ENCODE measurements at places on chromosomes 3 and 15.

DNA sequence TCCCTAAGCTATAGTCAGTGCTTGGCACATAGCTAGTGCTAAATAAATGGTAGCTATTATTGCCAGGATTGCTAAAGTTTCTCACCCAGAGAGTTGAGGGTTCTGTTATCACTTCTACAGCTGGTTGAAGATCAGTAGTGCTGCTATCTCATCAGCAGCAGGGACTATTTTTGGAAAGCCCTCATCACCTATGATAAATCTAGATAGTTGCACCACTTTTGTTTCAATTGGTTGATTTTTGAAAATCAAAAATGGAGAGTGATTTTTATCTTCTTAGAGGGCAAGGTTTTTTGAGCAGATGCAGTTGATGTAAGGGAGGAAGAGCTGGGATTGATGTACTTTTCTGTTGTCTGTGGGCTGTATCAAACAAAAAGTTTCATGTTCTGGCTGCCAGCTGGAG is 101.6 kb downstream of the ST6GAL1 start:
- DNase-seq, result no peak

DNA sequence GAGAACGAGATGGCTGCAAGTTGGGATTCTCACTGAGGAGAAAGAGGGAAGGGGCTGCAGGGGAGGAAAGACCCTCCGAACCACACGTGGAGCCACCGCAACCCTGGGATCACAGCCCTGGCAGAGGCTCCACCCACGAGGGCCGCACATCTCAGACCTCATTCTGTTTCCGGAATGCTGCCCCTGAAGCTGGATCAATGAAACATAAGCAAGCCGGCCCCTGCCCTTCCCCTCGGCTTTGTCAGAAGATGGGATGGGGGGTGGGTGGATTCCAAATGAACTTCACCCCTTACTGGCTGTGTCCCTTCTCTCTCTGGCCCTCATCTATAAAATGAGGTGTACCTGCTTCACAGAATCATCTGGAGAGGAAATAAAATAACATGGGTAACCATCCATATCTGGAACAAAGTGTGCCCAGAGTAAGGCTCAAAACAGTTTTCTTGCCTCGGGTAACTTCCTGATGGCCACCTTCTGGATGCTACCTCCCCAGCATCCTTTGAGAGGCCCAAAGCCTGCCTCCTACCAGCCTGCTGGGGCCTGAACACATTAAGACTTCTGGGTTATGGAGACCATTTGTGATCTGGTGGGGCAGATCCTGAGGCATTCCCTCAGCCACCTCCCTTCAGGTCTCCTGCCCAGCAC is 4.6 kb upstream of the CCDC9B start:
- DNase-seq, result no peak

- no peak for DNase-seq
These were observed 550.6 kb upstream of the MDFIC2 start for GRCh38 chr3:70863049-70863448.

GRCh38 chr15:87508086-87508485 is 748.5 kb downstream of the NTRK3 start:
- DNase-seq, result no peak

DNA sequence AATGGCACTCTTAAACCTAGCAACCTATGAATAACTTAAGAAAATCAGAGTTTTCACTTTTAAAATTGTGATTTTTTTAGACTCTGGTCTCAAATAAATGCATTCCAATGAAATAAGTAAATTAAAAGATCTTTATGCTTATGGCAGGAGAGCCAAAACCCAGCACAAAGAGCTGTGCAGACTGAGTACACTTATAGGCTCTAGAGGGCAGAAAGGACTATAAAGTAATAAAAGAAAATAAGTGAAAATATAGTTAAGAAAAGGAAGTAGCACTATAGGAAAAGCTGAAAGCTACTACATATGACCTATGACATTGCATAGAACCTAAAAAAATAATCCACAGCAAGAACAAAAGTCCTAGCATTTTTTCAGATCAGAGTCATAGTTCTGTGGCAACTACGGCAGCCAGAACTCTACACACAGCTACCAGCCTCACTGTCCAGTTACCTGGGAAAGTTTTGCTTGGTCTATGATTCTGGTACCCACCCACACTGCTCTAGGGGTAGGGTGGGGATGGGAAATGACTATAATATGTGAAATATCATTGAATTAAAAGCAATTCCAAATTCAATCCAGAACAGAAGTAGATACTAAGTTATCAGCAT is 30.5 kb downstream of the CLASP2 start:
- DNase-seq, result no peak

DNA sequence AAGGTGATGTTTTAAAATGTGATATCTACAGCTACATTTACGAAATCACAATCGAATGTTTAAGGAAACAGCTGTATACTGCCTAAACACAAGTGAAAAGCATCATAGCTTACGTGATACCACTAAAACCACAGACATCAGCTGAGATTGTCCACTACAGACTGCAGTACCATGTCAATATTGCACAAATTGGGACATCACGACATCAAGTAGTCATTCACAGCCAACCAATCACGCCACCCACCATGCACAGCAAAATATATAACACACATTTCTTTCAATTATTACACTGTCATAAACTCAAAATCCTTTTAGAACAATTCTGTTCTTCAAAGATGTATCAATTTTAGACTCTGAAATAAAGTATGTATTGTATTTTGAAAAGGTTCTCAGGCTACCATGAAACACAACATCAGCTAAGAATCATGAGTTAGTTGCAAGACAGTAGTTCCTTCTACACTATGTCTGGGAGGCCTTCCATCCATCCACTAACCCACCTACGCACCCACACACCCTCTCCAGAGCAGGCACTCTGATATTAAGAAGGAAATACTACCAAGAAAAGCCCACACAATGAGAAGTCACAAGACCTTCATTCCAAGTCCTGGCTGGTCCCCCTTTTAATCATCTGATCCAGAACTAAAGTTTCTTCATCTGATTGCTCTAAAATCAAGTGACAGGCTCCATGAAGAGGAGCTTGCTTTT is 3.1 kb downstream of the DMXL2 start:
- DNase-seq, result peak; percentile 9

DNA sequence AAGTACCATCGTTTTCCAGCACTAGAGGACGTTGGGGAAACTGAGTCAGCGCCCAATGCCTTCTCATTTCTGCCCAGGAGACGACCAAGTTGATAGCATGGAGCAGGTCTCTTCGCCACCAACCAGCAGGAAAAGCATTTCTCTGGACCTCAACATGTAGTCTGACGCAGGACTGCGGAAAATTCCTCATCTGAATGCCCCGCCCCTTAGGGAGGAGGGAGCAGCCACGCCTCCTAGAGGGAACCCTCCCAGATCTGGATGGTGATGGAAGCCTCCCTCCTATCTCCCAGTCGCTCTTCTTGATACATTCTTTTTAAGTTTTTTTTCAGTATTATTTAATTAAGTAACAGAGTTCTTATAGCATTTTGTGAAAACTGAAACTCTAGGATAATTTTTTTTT is 17.4 kb upstream of the MINDY4B start:
- no peak for DNase-seq

- DNase-seq, result peak; percentile 80
These were observed 130.6 kb upstream of the FHIT start for GRCh38 chr3:61381745-61382392.

- DNase-seq, result peak; percentile 65
These were observed 116.7 kb downstream of the STAC start for GRCh38 chr3:36496684-36497633.

- DNase-seq, result no peak
These were observed 847.7 kb downstream of the EPHA3 start for GRCh38 chr3:89955156-89955555.

DNA sequence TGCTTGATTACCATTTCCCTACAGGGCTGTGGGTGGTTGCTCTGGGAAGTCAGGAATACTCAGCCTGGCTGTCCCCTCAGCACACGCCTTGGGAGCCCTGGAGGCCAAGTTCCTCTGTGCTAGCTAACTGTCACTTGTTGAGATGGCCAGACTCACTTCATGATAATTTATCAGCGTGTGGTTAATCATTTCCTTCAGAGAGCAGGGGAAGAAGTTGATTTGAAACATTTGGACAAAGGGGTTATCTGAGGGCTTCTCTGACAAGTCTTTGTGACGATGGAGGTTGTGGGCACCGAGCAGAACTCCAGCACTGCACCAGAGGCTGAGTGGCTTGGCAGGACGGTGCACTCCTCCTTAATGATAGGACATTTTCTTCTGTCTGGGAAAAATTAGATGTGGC is 61.9 kb downstream of the WHAMM start:
- peak; percentile 87 for DNase-seq

- DNase-seq, result no peak
These were observed 34.2 kb downstream of the ALS2CL start for GRCh38 chr3:46659285-46659684.

DNA sequence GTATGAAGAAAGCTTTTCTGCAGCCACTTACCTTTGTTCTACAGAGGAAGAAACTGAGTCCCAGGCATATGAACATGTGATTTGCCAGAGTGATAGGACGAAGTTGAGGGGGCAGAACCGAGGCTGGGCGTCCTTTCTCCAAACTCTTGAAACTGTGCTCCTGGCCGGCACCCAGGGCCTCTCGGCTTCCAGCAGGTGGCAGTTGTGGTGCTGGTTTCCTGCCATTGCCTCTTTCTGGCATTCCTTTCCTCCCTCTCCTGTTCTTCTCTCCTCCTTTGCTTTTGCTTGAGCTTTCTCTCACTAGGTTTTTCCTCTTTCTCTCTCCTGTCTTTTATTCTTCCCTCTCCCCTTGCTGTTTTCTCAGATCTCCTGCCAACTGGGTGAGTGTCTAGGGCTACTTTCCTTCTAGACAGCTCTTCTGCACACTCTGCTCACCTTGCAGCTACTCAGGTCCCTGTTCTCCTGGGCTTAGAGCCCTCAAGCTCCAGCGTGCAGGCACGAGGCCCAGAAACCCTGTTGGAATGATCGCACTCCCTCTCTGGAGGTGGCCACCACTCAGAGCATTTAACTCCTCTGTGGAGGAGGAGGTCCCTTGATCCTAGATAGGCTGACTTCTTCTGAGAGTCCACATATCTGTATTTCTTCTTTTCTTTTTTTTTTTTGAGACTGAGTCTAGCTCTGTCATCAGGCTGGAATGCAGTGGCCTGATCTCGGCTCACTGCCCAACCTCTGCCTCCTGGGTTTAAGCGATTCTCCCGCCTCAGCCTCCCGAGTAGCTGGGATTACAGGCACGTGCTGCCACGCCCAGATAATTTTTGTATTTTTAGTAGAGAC is 26.2 kb downstream of the TRAK1 start:
- peak; percentile 62 for DNase-seq

GRCh38 chr3:138300647-138301046 is 29.0 kb downstream of the NME9 start:
- no peak for DNase-seq

DNA sequence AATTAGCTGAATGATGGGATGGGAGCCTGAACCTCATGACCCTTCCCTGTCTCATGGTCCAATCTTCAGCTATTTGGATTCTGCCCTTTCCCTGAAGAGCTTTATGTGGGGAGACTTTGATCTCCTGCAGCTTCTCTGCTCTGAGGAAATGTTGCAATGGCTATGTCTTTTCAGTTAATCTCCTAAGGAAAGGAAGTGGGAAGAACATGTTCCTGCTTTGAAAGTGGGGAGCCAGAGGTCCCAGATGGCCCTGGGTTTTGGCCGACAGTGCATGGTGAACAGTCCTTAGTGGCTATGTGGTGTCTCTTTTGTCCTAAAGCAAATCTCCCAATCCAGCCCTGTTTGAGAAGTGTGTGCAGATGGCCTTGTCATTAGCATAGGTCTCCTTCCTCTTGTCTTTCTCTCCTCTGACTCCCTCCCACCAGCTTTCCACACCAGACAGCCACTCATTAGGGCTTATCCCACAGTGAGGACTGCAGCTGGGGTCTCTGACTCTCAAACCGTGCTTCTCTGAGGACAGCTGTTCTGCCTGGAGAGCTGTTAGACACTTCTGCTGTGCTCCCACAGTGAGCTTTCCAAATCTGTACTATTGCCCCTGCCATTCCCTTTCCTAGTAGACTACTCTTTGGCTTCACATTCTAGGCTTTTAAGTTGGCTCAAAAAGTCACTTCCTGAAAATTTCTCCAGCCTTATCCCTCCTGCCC is 365.8 kb upstream of the UMPS start:
- DNase-seq, result no peak

- DNase-seq, result peak; percentile 52
These were observed 6.3 kb downstream of the EFCAB12 start for GRCh38 chr3:129421988-129422745.

DNA sequence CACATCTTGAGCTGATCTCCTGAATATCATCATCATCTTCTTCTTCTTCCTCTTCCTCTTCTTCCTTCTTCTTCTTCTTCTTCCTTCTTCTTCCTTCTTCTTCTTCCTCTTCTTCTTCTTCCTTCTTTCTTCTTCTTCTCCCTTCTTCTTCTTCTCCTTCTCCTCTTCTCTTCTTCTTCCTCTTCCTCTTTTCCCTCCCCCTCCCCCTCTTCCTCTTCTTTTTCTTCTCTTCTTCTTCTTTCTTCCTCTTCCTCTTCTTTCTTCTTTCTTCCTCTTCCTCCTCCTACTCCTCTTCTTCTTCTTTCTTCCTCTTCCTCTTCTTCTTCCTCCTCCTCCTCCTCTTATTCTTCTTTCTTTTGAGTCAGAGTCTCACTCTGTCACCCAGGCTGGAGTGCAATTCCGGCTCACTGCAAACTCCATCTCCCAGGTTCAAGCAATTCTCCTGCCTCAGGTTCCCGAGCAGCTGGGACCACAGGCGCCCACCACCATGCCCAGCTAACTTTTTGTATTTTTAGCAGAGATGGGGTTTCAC is 197.9 kb upstream of the NANOGP8 start:
- no peak for DNase-seq

DNA sequence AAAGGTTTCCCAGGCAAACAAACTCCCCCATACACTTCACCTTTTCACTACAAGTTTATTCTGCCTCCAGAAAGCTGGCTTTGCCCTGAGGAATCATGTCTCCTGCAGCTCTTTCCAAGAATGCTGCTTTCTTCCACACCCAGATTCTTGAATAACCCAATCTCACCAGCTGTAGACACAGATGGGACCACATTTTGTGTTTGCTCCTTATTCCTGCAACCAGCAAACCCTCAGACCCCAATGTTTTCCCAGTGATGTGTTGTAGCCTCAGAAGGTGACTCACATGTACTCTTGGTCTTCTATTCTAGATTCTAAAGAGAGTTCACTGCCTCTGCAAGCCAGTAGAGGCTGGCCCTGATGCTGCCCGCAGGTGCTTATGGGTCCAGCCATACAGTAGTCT is 23.6 kb upstream of the TRIM59 start:
- DNase-seq, result no peak

DNA sequence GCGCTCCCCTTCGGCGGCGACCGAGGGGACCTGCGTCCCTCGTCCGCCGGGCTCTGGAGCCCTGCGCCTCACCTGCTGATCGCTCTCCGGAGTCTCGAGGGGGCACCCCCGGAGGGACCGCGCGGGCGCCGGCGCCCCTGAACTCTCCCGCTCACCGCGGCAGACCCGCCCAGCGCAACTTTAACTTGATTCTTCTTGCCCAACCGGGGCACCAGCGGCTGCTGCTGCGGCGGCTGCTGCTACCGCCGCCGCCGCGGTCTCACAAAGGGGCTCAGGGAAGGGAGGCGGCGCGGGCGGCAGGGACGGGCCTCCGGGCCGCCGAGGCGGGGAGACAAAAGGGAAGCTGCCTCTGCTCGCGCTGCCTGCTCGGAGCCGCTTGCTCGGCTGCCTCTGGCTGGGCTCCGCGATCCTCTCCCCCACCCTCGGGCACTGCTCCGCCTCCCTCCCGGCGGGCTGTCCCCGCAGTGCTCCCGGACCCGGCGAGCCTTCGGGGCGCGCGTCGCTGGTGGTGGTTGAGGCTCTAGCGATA is at the start of gene PPM1L:
Gene PPM1L (plus strand): TSS at position 456 of the 529 bp plus-strand sequence.
- peak; percentile 73 for DNase-seq

Data from hematopoietic multipotent progenitor cell treated with erythropoietin and hydrocortisone succinate and interleukin-3 and kit ligand, for 6 days (in vitro differentiated cells).